ENCODE measurements at places on chromosomes 1 and 21.

GRCh38 chr1:21865943-21866706, 54.1 kb downstream of the LDLRAD2 start:
- no peak for DNase-seq

DNA sequence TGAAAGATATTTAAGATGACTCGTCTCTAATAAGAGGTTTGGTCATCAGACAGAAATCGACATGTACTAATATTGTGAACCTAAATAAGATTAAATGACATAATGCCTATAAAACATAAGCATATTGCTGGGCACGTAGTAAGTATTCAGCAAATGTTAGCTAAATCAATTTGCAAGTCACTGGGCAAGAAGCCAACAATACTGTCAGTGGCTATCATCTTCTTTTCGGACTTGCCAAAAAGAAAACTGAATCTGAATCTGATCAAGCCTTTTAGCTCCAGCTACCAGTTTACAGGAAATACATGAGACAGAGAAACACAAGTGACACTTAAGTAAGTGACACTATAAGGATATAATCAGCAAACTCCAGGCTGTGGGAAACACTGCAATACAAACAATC, 46.0 kb downstream of the RPL5 start:
- no peak for DNase-seq

DNA sequence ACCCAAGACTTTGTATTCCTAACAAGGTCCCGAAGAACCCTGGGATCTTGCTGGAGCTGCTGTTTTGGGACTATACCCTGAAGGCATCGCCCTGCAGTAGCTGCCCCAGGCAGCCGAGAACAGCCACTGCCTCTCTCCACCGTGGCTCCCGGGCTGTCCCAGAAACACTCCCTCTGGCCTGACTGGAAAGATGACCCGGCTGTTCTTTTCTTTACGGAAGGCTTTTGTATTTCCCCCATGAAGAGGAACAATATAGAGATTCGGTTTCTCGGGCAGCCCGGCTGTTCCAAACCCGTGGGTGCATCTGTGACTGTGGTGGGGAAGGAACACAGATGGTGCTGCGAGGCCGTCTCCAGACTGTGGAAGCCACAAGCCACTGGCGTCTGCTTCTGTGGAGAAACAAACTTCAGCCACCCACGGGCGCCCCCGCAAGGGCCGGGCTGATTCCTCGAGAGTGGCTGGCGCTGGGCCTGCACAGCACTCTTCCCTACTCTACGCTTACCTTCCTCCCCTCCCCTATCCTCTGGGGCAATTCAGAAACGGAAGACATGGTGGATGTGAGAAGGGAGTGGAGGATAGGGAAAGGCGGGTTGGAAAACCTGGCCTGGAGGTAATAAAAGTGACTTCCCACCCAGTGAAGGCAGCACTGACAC, 33.7 kb upstream of the VASH2 start:
- DNase-seq, result no peak

- no peak for DNase-seq
These were observed 234.2 kb upstream of the PTBP2 start for GRCh38 chr1:96487394-96487793.

DNA sequence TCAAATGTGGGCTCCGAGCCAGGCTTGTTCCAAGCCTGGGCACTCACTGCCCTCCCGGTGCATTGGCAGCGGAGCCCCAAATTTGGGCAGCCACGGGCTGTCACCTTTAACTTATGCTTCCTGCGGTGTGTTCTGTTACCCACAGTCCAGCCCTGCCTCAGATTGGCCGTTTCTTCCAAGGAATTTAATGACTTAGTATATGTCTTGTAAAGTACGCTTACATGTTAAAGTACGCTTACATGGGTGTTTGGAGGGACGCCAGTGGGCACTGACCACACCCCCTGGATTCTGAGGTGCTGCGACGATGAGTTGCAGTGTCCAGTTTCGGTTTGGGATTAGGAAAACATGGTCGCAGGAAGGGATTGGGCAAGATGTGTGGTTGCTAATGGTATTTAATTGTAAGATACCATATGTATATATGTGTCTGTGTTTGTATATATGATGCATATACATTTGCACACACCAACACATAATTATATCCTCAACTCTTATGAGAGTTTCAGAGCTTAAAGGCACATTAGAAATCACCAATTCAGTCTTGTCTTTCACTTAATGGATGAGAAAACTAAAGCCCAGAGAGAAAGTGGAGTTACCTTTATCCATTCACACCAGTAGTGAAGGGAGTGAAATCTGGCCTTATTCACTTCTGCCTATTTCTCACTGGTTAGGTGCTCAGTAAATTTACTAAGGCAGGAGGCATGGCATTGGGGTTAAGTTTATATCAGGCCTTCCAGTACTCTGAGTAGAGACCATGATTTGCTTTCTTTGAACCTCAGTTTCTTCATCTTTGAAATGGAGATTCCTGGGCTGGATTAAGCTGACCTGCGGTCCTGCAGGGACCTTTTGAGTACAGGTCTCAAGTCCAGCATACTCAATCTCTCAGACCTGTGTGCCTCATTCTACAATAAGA, 1.0 kb downstream of the SMYD2 start:
- DNase-seq, result no peak

DNA sequence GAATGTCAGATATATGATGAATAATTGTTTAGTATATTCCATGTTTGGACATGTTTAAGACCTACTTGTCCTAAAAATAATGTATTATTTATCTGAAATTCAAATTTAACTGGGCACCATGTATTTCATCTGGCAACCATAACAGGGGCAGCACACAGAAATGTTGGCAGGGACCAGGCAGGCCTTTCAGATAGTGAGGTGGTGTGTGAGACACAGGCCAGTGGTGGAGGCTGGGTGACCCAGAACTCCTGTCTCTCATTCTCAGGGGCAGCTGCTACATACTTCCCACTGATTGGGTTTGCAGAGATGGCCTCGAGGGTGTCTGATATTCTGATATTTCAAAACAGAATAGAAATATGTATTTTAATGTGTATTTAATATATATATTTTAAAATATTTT, 1.3 kb upstream of the FASLG start:
- no peak for DNase-seq

DNA sequence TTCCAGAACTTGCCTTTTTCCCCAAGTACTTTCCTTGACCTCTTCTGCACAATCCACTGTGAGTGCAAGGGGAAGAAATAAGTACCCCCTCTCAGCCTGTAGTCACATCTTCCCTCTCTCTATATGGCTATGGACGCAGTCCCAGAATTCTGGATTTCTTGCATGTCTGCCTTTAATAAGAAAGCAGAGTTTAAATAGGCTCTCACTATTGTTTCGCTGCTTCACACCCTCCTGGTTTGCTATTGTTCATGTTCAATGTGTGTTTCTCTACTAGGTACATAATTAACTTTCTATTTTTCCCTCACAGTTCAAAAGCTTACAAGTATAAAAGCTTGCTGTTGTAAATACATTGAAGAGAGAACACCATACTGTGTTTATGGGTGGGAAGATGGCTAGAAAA, 181.5 kb upstream of the C1orf105 start:
- no peak for DNase-seq

- no peak for DNase-seq
These were observed 742 bp downstream of the P3H1 start for GRCh38 chr1:42765832-42766740.

DNA sequence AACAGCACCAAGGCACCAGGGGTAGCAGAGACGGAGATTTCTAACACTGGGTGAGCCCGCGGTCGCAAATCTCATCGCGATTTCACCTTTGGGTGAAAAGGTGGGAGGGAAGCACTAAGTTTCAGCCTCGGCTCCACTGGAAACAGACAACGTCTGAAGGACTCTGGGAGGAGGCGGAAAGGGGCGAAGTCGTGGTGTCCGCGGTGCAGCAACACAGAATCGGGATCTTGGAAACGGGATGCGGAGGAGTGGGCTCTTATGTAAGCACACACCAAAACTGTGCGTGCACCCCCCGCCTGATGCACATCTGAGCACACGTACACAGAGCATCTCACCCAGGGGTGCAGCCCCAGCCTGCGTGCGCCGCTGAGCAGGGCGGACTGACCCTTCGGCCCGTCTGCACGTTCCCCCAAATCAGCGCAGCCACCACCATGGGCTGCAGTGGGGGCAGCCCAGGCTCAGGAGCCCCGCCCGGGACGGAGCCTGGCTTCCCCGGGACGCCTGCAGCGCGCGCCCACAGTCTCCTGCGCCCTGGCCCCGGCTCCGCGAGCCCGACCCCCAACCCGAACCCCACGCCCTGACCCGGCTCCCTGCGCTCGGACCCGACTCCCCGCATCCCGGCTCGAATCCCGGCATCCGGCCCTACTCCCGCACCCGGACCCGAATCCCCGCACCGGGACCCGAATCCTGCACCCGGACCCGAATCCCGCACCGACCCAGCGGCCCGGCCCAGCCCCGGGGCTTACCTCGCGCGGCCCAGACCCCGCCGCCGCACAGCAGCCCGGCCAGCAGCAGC, 670 bp downstream of the CLSTN1 start:
- no peak for DNase-seq

- DNase-seq, result no peak
These were observed 28.2 kb downstream of the FAAH start for GRCh38 chr1:46422261-46422871.

GRCh38 chr1:186463511-186463910, 2.6 kb upstream of the PDC start:
- DNase-seq, result no peak

GRCh38 chr1:43527111-43527878, 3.4 kb upstream of the PTPRF start:
- DNase-seq, result no peak

DNA sequence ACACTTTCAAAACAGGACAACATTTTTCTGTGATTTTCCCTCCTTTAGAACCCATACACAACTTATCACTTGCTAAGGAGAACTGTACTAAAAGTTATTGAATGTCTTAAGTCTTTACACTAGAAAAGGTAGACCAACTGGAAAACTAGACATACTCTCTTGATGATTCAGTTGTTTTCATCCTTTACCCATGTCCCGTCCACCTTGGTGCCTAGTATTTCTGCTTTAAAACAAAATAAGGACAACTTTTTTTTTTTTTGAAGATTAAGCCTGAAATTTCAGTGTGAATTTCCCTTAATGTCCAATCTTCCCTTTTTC, 4.5 kb downstream of the CDKN2C start:
- DNase-seq, result no peak

DNA sequence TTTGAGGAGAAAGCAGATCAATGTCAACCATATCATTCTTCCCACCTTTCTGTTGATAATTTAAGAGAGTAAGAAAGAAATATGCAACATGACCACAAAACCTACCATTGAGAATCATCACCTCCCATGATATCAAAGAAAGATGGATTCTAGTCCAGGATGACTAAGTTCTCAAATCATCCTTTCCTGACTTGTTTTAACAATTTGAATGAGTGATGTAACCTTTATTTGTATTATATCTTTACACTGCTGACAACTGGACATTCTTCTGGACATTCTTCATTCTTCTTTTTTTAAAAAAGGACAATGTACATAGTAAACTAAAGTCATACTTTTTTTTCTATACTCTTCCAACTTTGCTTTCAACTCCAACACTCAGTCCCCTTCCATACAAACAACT, 9.5 kb downstream of the PSMB4 start:
- DNase-seq, result no peak
